Right lung (tissue), 10 donors: ENCODE measurements at places on chromosomes 12 and 14. TPM values are rescaled to one million over a fixed set of nuclear protein-coding genes. Genes with fewer than 3 reads are reported as not detected.

DNA sequence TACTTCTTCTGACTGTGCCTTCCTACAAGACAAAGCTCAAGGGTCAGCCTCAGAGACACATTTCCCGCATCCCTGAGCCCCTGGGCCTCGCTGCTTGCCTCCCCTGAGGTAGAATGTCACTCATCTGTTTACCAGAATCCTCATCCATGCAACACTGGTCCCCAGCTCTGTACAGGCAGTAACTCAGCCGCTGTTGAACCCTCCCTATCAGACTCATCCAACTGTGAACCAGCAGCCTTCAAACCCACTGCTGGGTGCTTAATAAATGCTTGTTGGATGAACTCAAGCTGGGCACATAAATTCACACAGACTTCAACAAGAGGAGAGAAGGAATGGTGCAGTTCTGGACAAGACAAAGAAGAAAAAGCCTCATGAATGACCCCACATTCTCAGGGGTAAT is 6.1 kb downstream of the NT5DC3 start:
- no peak for DNase-seq

DNA sequence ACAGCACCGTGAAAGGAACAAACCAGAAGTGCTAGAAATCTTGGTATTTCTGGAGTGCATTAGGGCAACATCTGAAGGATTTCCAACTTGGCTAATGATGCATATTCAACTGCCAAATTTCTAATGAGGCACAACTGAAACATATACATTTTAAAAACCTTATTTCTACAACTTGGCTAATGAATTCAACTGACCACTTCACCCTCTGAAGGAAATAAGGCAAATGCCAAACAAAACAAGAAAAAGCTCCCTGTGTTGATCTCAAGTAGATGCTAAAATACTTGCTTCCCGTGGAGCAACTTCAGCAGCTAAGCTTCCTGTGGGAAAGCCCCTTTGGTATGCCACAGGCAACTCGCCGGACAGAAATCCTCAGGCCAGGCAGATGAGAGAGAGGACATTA is 167.1 kb downstream of the TTC7B start:
- DNase-seq, result peak; percentile 59

GRCh38 chr14:72907886-72908285 is 14.0 kb upstream of the DPF3 start:
- DNase-seq, result no peak

DNA sequence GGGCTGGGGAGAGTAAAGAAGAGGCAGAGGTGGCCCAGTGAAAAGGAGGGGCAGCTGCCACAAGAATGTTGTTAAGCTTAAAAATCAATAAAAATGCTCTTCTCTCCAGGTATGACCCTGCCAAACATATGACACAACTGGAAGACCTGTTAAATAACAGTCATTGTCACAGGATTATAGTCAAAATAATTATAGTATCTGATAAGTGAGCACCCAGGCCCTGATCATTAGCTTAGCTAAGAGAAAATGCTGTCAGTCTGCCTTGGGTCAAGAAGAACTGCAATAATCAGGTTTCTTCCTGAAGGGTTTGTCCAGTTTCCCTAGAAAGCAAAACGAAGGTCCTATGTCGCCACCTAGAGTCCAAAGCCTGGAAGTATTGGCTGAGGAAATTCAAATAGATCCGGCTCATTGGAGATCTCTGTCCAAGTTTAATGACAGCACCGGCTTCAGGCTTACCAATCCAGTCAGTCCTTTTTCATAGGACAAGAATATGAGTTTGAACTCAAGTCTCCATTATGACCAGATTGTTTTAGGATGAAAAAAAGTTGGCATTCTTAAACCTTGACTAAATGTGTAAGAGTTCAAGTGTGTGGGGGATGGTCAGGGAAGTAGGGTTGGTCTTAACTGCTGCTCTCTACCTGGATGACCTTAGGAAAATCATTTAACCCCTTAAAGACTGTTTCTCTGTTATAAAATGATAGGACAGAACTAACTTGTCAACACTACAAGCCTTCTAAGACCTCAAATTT is 22.5 kb upstream of the NKX2-8 start:
- peak; percentile 55 for DNase-seq

DNA sequence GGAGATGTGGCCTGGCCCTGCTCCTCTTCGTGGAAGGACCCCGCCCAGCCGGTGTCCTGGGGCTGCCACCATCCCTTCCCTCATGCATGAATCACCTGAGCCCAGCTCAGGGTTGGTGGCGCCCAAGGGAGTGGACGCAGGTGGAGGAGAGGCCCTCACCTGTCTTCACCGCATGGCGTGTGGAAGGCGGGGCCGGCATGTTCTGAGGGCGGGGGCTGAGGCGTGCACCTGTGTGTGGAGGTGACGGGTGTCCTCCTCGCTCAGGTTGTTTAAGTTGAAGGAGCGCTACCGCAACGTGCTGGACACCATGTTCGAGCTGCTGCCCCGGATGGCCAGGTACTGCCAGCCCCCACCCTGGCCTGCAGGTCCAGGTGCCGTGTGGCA is 47.0 kb downstream of the SLC8B1 start:
- DNase-seq, result no peak

DNA sequence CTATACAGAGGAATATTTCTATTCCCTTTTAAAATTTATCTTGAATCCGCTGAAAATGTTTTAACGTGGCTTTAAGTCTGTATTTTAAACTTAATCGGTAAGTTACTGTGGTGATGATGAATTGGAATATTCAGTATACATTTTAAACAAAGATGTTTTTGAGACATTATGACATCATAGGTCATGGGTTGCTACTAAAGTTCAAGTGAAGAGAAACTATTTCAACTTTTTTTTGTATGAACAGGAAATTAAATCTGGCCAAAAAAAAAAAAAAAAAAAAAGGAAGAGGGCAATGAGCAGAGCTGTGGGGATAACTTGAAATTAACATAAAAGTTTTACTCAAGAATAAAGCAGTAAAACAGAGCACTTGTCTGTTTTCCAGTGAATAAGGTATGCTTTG is 109.0 kb downstream of the PLEKHA5 start:
- DNase-seq, result no peak

DNA sequence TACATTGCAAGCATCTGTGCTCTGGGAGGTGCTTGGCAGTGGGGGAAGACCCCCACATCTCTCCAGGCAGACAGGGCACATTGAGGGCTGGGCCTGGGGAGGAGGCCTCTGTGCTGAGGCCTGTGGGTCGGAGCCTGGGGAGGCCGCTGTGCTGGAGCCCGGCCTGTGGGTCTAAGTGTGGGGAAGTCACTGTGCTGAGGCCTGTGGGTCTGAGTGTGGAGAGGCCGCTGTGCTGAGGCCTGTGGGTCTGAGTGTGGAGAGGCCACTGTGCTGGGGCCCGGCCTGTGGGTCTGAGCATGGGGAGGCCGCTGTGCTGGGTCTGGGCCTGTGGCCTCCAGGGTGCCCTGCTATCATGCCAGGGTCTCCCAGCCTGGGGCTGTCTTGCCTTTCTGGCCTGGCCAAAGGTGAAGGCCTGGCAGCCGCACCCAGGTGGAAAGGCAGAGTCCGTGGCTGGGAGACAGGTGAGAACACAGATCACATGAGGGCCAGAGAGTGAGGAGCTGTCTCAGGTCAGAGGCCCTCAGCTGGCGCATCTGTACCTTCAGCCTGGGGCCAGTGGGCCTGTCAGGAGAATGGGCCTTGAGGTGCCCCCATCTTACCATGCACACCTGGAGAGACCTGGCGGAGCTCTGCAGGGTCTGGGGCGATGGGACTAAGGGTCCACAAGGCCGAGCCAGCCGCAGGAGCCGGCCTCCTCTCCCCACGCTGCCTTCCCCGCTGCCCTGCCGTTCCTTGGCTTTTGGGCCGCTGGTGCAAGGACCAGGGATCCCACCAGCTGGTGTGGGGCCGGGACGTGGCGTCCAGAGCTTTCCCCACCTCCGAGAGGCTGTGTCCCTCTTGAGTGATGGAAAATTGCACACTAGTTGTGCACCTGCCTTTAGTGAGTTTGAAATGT is 18.6 kb upstream of the CRIP2 start:
- DNase-seq, result no peak

DNA sequence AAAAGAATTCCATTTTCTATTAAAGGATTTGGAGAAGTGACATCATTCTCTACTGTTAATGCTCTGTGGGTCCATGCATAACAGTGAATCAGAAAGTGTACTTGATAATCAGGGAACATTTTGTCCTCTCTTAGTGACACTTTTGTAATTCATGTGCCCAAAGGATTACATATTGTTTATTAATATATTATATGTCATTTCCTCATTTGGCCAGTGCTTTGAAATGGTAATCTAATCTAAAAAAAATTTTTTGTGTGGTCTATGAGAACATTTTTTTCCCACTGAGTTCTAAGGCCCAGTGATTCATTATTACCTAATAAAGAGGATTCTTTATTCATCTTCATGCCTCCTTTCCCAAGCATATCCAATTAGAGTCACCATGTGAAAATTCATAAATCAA is 79.7 kb upstream of the MYF6 start:
- no peak for DNase-seq

- peak; percentile 56 for DNase-seq
Measured at GRCh38 chr14:49303946-49304516, 282.1 kb downstream of the RPS29 start.

DNA sequence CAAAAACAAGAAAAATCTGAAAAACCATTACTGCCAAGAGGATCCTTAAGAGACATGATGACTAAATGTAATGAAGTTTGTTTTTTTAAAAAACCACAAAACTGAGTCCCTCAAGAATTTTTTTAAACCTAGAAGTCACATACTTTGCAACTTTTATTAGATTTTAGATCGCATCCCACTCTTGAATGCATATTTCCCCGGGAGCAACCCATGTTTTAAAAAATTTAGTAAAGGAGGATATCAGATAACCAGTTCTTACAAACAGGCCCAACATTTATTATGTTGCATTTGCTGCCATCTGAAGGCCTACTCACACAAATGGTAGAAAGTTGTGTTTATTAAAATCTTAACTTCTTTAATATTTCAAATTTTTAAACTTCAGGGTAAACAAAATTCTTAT is 44.3 kb upstream of the CCT2 start:
- no peak for DNase-seq

GRCh38 chr12:28234444-28234843 is 44.2 kb downstream of the CCDC91 start:
- DNase-seq, result no peak

GRCh38 chr14:32694795-32695449 is 243.8 kb upstream of the NPAS3 start:
- no peak for DNase-seq

GRCh38 chr14:59018978-59019377 is 169.5 kb upstream of the DAAM1 start:
- DNase-seq, result no peak

DNA sequence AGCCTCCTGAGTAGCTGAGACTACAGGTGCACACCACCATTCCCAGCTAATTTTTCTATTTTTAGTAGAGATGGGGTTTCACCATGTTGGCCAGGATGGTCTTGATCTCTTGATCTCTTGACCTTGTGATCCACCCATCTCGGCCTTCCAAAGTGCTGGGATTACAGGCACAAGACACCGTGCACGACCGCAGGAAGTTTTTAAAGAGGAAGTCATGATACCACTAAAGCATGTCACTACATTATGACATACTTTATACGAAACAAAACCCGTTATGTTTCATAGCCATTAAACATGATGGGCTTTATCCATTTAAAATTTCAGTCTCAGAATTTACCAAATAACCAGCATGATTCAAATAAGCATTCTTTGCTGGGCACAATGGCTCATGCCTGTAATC is 83.8 kb upstream of the DUSP6 start:
- no peak for DNase-seq

DNA sequence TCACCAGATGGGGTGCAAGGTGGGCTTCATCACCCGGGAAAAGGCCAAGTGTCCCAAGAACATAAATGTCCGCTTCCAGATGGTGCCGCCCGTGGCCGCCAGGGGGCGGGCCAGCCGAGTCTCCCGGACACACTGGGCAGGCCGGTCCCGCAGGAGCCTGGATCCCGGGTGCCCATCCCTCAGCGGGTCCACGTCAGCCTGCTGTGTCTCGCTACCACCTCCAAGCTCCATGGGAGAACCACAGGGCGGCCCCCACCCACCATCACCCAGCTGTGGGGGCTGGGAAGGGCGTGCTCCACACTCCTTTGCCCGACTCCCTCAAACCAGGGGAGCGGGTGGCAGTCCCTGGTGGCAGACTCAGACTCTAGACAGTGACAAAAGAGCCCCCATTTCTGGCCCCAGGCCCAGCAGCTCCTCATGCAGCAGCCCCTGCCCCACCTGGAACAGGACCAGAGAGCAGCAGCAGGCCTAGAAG is 22.0 kb upstream of the NUDT14 start:
- DNase-seq, result peak; percentile 59

GRCh38 chr14:99627100-99627499 is 17.8 kb upstream of the HHIPL1 start:
- DNase-seq, result no peak

GRCh38 chr12:29692237-29692636 is 91.5 kb downstream of the TMTC1 start:
- no peak for DNase-seq

GRCh38 chr12:58980768-58981167 is 60.5 kb upstream of the LRIG3 start:
- DNase-seq, result no peak

DNA sequence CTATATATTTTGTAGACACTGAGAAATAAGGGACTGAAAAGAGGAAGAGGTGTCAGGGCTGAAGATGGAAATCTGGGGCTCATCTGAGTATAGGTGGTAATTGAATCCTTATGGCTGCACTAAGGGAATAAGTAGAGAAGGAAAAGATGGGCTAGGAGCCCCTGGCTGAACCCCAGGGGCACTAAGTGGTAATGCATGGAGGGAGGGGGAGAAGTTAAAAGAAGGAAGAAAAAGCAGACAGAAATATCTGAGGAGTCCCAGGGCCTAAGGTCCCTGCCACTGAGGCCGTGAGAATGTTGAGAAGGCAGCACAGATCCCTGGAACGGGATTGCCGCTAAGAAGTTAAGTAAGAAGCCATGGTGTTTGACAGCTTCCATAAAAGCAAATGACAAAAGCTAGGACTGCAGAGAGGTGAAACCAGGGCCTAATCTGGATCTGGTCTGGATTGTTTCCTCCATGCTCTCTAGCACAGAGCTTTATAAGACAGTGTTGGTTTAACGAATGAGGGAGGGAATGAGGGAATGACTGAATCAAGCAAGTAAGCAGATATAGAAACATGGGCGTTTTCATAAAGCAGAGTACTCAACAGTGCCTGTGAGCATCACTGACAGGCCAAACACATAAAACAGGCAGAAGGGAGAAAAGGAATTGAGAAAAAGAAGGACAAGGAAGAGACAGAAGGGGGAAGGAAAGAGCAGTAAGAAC is 92.9 kb downstream of the HMGA2 start:
- no peak for DNase-seq

Gene ERG28
- polyA plus RNA-seq, result 30.7 TPM

Gene KRT79
- not detected for polyA plus RNA-seq

Gene RFX4
- polyA plus RNA-seq, result not detected

Gene SLC22A17
- 32.3 TPM for polyA plus RNA-seq

Gene FSCB
- 0.10 TPM for polyA plus RNA-seq
